Activated CD4-positive, alpha-beta T cell treated with anti-CD3 and anti-CD28 coated beads, Interleukin-2, Interleukin-6, amounts not matched to agents 100 ng/mL and 50 ng/mL, durations not matched to agents 16 hours and 8 hours (primary cell): ENCODE measurements at places on chromosomes 5 and 9.

GRCh38 chr9:69190086-69190862 lies 16.2 kb downstream of the TJP2 start:
- DNase-seq, result no peak

GRCh38 chr9:35508069-35508468 lies 18.2 kb downstream of the RUSC2 start:
- DNase-seq, result no peak

DNA sequence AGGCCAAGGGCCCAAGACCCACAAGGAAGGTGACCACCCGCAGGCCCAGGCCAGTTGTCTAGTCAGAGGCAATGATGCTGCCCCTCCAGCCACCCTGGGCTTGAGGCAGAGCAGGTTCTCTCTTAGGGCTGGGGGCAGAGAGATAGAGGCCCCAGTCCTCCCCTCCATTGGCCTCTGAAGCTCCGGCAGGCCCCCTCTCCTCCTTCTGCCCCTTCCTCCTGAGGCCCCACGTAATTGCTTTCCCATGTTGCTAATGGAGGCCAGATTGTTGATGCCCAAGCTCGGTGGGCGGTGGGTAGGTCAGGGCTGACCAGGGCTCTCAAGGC lies 26.6 kb upstream of the ENHO start:
- no peak for DNase-seq

- no peak for DNase-seq
Measured at GRCh38 chr5:86814315-86814714, 196.6 kb downstream of the COX7C start.

- DNase-seq, result no peak
Measured at GRCh38 chr5:112822456-112822855, 38.6 kb upstream of the SRP19 start.
